ENCODE measurements at places on chromosomes 11 and 22.

GRCh38 chr11:86801364-86801763 lies 1.0 kb downstream of the PRSS23 start:
- no peak for DNase-seq

- no peak for DNase-seq
Observed at GRCh38 chr11:130865091-130865773, 51.0 kb downstream of the SNX19 start.

DNA sequence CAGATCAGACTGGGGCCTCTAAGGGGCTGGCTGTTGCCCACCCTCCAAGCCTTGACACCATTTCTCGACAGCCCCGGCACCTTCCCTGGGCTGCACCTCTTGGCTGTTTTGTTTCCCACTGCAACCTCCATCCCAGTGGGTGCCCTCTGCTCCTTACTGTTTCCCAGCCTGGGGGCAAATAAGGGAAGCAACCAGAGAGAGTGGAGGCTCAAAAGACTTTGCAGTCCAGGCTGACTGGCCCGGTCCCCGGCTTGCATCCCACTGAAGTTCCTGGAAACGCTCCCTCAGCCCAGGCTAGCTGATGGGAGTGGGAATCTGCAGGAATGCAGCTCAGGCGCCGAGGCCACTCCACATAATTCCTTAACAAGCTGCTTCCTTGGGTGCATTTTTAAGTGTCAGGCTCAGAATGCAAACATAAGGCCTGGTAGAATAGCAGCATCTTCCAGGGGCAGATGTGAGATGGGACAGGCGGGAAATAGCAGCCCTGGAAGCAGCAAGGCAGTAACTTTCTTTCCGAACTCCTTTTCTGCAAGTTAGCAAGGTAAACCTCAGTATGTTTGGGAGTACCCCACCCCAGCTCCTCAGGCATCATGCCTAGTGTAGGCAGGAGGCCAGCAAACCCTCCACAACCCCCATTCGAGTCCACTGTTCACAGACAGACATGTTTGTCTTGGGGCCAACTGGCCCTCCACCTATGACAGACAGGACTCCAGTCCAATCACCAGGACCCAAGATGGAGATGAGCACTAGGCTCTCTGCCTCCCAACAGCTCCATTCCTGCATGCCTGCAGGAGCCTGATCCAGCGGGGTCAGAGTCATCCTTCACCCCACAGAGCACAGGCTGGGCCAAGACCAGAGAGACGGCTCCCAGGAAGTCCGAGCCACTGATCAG lies 39.3 kb downstream of the RPL27A start:
- no peak for DNase-seq

GRCh38 chr11:76742902-76743301 lies 40.3 kb upstream of the TSKU start:
- DNase-seq: no peak

DNA sequence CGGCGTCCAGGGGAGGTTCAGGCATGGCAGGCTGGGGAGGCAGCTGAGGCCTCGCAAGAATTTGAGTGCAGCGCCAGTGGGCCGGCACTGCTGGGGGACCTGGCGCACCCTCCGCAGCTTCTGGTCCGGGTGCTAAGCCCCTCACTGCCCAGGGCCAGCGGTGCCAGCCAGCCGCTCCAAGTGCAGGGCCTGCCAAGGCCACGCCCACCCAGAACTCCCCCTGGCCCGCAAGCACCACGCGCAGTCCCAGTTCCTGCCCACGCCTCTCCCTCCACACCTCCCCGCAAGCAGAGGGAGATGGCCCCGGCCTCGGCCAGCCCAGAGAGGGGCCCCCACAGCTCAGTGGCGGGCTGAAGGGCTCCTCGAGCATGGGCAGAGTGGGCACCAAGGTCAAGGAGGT lies 2017.3 kb downstream of the LRRC4C start:
- no peak for DNase-seq

DNA sequence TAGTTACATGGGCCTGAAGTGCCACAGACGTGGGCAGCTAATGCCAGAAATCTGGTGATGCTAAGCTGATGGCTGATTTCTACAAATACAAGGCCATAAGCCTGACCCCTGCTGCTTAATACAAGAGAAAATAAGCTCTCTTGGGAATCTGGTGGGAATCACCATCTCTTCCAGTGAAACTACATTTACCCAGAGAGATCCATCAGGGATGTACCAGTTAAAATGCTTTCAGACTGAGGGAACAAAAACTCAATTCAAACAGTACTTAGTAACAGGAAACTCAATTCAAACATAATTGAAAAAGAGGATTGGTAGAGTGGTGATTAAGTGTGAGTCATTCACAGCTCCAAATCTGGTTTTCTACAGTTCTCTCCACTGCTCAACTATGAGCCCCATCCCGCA lies 1.7 kb upstream of the CAVIN3 start:
- DNase-seq: no peak

DNA sequence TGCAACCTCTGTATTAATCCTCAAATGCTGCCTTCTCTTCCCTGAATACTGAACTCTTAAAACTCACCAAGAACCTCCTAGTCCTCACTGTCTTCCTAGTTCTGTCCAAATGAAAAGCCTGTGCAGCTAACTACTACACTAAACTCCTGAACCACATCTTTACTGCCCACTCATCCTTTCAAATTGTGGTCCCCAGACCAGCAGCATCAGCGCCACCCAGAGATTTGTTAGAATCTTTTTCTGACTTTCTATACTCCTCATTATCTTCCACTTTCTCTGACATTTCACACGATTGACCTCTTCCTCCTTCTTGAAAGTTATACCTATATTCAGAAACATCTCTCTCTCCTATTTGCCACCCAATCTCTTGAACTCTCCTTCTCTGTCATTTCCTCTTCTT lies 461.3 kb downstream of the DLG2 start:
- no peak for DNase-seq

DNA sequence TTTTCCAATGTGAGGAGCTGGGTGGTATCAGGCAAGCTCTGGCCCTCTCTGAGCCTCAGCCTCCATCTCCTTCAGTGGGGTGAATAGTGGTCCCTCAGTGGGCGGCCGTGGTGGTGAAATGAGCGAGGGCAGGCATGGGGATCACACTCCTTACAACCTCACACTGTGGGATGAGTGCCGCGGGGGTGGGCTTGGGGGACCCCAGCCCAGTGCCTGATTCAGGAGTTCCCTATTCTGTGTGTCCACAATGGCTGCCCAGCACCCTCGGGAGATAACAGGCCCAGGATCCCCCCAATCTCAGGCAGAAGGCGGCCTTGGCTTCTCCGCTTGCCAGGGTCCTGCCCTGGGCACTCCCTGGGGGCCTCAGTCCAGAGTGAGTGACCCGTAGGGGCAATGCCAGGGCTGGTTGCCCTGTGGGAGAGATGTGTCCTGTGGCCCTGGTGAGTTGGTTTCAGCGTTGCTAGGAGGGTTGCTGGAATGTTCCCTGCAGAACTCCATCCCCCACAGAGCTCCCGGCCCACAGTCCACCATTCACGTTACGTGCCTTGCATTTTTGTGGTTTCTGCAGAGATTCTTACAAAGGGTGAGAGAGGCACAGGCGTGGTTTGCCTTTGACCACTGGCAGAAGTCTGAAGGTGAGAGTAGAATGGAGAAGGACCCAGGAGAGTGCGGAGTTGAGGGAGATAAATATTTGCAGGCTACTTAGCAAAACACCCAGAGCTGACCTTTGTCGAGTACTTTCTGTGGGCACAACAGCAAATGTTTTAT lies 2.9 kb downstream of the ALDH3B1 start:
- no peak for DNase-seq

GRCh38 chr22:38453996-38454352 lies 1.0 kb downstream of the KCNJ4 start:
- no peak for DNase-seq

GRCh38 chr11:121741351-121741760 lies 288.6 kb upstream of the SORL1-AS1 start:
- no peak for DNase-seq

DNA sequence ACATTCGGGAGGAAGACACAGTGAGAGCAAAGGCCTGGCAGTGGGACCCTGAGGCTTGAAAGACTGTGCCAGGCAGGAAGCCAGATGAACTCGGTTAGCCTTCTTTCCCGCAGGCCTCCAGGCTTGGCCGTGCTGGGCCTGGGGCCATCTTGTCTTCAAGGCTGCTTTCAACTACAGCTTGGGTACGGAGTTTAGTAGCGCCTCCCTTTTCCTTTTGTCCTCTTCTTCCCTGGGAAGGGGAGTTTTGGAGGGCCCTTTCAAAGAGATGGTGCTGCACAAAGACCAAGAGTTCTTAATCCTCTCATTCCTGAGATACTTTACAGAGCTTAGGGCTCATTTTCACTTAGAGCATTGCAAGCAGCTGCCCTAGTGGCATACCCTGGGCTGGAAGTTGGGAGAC lies 87.5 kb downstream of the TP53I11 start:
- DNase-seq: no peak
